Activated T-cell treated with anti-CD3 and anti-CD28 coated beads for 48 hours (primary cell): ENCODE measurements at places on chromosomes 6 and 20.

DNA sequence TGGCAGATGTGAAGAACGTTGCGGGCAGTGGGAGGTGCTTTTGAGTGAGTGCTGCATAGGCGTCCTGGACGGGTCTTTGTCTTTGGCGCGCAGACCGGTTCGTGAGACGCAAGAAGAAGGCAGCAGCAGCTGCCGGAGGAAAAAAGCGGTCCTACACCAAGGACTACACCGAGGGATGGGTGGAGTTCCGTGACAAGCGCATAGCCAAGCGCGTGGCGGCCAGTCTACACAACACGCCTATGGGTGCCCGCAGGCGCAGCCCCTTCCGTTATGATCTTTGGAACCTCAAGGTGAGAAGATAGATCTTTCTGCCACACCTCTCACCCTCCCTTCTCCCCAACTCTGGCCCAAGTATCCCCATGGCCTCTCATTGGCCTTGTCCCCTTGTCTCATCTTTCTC is 1.1 kb downstream of the ABT1 start:
- DNase-seq: no peak

DNA sequence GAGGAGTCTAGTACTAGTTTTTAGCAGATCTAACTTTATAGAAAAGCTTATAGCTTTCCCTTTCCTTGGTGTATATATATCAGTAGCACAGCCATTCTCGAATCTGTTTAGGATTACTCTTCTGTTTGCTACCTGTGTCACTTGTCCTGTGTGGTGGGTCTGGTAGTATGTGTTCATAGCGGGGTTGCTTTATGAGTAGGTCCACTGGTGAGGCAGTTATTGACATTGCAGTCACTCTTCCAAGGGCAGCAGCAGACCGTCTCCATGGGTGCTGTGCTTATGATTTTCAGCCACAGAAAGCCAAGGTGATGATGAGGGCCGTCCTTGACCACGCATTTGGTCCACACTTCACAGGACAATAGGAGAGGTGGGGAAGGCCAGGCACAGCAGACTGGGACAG is 171.5 kb downstream of the CDKAL1 start:
- no peak for DNase-seq

GRCh38 chr6:149052350-149053106 is 265.0 kb upstream of the TAB2 start:
- no peak for DNase-seq

GRCh38 chr20:46028772-46029371 is at the start of gene SLC12A5:
TSS of gene SLC12A5 (plus strand) at chr20:46029215. CDS start at chr20:46029345, 130 bp downstream.
- DNase-seq: no peak

DNA sequence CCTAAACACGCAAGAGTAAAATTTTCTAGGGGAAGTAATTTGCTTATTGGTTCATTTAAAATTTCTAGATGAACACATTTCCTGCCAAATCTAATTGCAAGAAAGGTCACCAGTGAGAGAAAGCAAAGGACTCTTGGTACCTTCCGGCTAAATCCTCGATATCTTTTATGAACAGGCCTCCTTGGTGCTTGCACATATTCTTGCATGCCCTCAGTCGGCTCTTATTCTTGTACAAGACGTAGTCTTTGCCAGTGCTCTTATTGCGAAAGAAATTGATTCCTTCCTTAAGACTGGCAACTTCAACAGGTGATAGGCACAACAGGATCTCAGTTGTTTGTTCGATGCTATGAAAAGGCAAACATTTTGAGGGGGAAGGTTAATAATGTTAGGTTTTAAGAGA is 141.7 kb upstream of the CARMIL1 start:
- no peak for DNase-seq
